Activated effector memory CD4-positive, alpha-beta T cell treated with anti-CD3 and anti-CD28 coated beads, Interleukin-2, amount 50 U/mL, for 16 hours (primary cell): ENCODE measurements at places on chromosomes 2 and 18.

GRCh38 chr2:136764452-136765255, 691 bp upstream of the THSD7B start:
- DNase-seq: no peak

- DNase-seq: no peak
These were observed 69.7 kb downstream of the ADAM23 start for GRCh38 chr2:206512999-206513398.

DNA sequence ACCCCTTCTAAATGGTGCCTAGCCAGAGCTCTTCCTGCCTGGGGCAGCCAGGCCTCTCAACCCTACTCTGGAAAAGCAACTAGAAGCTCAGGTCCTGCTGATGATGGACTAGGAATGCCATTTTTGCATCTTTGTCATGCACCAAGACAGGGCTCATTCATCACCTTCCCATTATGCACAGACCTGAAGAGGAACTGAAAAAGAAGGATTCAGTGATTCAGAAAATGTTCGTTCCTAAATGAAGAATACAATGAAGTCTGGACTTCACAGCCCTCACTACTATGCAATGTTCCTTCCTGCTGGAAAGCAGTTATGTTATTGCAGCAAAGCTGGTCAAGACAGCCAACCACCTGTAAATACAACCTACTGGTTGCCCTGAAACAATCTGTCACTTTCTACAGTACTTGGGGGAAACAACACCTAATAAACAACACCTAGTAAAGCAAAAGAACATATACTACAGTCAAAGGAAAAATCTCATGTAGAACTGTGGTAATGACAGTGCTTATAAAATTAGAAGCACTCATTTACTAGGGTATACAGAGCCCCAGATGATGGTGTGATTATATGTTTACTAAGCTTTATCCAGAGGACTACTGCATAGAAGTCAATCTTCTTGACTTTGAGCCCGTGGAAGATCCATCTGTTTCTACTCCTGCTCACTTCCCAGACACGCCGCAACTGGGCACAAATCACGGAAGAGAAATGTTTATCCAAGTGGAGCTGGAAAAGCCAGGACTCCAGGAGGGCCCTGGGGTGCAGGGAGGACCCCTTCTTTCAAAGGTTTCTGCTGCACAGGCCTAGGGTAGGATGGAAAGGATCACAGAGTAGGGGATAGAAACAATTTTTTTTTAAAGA, 103.1 kb upstream of the THOC1 start:
- no peak for DNase-seq

- no peak for DNase-seq
These were observed 352.4 kb upstream of the PKDCC start for GRCh38 chr2:41695198-41696113.

DNA sequence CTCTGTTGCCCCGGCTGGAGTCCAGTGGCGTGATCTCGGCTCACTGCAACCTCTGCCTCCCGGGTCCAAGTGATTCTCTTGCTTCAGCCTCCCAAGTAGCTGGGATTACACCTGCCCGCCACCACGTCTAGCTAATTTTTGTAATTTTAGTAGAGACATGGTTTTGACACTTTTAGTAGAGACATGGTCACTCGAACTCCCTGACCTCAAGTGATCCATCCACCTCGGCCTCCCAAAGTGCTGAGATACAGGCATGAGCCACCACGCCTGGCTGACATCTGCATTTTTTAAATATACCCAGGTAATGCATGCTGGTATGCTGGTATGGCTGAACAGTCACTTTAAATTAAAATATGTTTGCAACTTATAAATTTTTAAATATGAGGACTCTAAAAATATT, 91.9 kb downstream of the EPB41L3 start:
- DNase-seq: no peak

DNA sequence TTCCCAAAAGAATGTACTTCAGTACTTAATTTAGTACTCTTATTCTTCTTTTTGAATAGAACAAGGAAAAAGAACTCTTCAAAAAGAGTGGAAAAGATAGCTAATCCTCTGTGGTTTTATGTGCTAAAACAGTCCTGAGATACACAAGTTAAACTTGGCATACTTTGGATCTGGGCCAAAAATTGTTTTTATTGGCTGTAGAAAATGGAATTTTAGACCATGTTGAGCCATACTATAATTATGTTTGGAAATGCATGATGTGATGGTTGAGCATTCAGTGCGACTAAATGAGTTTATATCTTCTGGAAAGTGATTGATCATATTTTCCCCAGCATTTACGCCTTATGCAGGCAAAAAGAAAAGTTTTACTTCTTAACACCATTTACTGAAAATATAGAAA, 18.0 kb upstream of the PDE1A start:
- no peak for DNase-seq
